ENCODE measurements at places on chromosomes 16 and 17.

DNA sequence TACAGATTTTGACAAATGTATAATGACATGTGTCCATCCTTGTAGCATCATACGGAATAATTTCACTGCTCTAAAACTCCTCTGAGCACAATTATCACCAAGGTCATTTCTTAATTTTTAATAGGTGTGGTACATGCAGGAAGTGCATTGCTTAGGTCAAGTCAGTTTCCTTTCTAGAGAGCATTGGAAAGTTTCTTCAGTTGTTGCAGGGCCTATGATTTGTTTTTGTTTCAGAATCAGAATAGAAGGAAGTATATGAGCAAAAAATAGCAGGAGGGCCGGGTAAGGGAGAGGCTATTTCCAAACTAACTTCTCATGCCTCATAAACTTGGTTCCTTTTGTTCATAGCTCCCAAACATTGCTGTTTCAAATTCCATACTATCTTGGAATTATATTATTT is 24.0 kb upstream of the SLFN5 start:
- DNase-seq, result no peak

- no peak for DNase-seq
Observed at GRCh38 chr17:36641877-36642845, 40.8 kb downstream of the MRM1 start.

DNA sequence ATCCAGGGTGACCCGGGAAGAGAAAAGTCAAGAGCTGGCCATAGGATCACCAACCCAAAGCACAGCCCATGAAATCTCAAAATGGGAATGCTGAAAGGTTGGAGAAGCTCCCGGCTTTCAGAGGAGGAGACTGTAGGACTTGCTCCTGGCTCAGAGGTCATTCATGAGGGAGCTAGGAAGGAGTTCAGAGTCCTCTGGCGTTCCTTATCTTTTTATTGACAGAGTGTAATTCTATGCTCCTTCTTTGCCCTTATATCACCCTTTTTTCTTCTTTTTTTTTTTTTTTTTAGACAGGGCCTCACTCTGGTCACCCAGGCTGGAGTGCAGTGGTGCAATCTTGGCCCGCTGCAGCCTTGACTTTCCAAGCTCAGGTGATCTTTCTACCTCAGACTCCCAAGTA is 27.3 kb upstream of the CNOT1 start:
- no peak for DNase-seq

DNA sequence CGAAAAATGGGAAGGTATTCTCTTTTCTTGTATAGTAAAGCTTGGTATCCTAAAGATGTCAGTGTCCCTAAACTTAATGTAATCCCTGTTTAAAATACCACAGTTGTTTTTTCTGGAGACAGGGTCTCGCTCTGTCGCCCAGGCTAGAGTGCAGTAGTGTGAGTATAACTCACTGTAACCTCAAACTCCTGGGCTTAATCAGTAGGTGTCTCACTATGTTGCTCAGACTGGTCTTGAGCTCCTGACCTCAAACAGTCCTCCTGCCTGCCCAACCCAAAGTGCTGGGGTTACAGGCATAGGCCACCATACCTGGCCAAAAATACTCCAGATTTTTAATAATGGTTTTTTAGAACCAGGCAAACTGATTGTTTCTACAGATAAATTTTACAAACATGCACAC is 8.2 kb downstream of the DCAF7 start:
- DNase-seq, result no peak

GRCh38 chr16:3431779-3432219 is 11.5 kb downstream of the ZNF597 start:
- DNase-seq, result peak; percentile 23

GRCh38 chr17:41394254-41394996 is 3.0 kb downstream of the KRT31 start:
- DNase-seq, result no peak

GRCh38 chr16:6482696-6483468 is 849.8 kb upstream of the RBFOX1 start:
- DNase-seq, result no peak

- DNase-seq, result no peak
Observed at GRCh38 chr16:4511441-4512082, 27.0 kb downstream of the CDIP1 start.

DNA sequence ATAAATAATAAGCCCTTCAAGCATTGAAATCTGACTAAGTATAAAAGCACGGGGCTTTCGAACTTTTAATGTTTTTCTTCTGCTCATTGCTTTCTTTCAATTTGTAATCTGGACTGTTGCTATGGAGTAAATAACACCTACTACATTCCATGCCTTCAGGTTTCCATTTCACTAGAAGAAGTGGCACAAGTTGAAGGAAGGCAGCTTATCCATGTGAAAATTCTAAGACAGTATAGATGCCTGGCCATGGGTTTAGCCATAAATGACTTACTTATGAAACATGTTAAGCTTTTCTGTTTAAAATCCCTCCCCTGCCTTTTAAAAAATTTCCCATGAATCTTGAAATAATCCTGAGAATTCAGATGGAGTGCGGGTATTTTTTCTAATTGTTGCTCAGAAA is 30.6 kb downstream of the KCNJ16 start:
- DNase-seq, result no peak

GRCh38 chr17:37048811-37049210 is 100.1 kb downstream of the AATF start:
- no peak for DNase-seq

DNA sequence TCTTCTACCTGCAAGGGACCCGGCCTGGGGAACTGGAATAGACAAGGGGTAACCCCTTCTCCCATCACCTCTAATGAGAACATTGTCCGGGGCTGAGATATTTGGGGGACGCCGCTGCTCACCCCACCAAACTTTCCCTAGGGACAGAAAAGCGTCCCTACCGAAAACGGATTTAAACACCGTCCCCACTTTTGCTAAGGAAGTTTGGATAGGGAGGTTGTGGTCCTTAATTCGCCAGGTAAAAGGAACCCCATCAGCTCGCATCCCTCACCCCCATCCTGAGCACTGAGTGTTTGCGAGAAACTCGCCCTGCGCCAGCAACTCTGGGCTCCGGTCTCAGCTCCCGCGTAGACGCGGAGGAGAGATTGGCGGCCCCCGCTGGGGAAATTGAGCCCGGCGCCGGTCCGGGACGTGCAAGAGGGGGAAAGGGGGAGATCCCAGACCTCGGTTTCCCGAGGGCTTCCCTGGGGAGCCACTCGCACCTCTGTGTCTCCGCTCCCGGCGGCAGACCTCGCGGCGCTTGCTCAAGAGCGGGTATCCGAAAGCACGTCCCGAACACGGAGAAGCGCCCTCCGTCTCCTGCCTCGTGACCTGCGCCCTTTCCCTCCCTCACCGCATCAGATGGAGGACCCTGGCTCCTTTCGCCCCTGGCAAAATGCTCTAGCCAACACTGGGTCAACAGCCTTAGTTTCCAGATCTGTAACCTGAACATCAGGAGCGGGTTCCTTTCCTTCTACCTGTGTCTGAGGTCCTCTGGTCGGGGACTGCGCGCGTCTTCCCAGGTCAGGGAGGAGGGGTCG is 3.1 kb upstream of the SOX9 start:
- DNase-seq, result no peak

- DNase-seq, result no peak
Observed at GRCh38 chr17:7248796-7249195, 2.7 kb downstream of the CTDNEP1 start.

DNA sequence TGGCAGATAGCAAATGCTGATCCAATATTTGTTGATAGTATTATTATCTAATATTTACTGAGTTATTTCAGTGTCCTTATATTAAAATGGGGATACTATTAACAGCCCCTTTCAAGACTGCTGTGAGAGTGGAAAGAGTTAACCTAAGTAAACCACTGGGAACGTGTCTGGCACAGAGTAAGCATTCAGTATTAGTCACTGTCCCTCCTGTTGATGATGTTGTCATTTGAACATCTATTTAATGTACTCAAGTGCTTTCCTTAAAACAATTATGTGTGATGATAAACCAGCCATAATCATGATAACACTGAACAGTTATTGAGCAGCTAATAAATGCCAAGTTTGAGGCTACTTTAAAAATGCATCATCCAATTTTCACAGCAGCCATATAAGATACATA is 135.7 kb upstream of the XYLT1 start:
- DNase-seq, result no peak

GRCh38 chr17:77323413-77324171 is 182.8 kb downstream of the SEC14L1 start:
- DNase-seq, result no peak

- DNase-seq, result no peak
Observed at GRCh38 chr17:61279476-61280145, 120.0 kb upstream of the TBX2 start.

DNA sequence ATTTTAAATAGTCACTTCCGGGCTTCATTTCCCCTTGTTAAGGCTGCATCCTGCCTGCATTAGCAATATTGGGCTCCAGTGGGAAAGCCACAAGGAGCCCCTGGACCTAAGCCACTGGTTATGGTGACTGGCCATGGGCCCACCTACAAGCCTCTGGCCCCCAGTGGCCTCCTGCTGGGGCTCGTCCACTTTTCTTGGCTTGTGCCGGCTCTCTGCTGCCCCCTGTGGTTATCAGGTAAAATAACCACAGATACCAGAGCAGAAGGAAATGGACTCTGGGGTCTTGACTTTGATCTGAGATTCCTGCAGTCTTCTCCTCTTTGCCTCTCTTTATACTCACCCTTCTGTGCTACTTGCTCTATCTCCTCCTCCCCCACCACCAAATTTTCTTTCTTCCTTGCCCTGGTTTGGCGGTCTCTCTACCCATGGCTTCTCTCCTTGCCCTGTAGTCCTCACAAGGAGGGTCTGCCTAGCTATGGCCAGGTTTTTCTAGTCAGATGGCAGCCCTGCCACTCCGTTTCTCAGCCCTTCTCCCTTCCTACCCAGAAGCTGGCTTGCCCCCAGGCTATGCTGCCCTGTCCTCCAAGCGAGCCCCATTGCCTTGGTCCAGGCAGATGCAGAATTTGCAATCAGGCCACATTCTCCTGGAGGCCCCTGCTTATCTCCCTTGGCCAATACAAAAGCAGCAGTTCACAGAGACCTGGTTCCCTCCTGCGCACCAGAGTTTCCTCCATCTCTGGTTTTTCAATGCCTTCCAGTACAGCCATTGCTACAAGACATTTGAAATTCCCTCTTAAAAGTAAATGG is 82.9 kb upstream of the RCVRN start:
- no peak for DNase-seq

- no peak for DNase-seq
Observed at GRCh38 chr16:67509016-67509415, 19.6 kb upstream of the RIPOR1 start.

GRCh38 chr17:31794111-31794510 is 64.9 kb downstream of the COPRS start:
- DNase-seq, result no peak

- no peak for DNase-seq
Observed at GRCh38 chr17:29699283-29699682, 76.6 kb upstream of the CORO6 start.

GRCh38 chr16:80319181-80319580 is 221.6 kb upstream of the DYNLRB2 start:
- DNase-seq, result no peak

GRCh38 chr16:71216714-71217113 is 13.8 kb downstream of the HYDIN start:
- DNase-seq, result no peak

- DNase-seq, result no peak
Observed at GRCh38 chr16:283033-283805, at the start of gene PDIA2. TSS of gene PDIA2 (plus strand) at chr16:283164. CDS start at chr16:283170, 6 bp downstream.

DNA sequence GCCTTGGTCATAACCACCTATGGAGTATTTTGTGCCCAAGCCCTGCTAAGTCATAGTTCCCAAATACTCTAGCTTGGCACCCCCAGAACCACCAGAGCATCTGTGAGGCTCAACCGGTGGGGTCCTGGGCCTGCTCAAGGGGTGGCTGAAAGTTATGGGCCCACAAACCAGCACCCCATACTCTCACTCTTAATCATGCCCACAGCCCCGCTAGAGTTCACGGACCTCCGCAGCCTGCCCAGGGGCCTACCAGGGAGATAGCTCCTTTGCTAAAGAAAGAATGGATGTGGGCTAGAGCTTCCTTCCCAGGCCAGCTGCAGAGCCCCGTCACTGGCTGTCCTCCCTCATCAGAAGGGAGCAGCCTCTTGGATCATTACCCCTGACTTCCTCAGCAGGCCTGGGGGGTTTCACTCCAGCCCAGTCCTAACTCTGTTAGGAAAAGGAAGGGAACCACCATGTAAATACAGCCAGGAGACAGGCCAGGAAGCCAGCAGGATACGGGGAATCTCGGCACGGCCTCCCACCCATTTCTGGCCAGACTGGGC is 1.4 kb downstream of the GIT1 start:
- DNase-seq, result no peak
